ENCODE measurements at places on chromosomes 6 and 20. TPM values are rescaled to one million over a fixed set of nuclear protein-coding genes. Genes with fewer than 3 reads are reported as not detected.
A peak's percentile ranks its signal among the peaks of the same experiment; 100 is the strongest.

The KCNQ5 gene
- total RNA-seq = not detected

DNA sequence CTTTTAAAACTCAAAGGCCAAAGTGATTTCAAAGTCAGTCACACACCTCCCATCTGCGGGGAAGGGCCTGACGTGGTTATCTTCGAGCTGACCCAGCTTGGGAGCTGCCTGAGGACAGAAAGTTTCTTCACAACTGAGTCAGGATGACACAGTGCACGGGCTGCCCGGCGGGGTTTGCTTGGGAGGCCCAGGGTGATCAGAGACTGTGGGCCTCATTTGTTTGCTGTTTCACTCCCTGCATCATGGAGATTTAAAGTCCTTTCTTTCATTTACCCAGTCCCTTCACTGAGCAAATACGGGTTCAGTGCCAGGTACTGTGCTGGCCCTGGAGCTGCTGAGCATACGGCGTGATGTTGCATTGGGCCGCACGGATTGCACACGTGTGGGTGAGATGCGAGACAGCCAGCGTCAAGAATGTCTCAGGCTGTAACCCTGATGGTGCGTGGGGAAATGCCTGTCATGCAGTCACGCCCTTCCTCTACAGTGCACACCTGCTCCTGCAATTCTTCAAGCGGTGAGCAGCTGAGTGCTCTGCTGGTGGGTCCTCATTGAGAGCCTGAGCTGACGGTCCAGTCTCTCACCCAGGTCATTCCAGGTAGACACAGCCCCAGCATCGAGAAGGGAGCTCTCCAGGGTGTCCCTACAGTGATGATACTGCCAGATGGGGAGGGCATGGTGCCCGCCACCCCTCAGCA, 82.7 kb upstream of the PMEPA1 start:
- DNase-seq = peak; percentile 64

The ULBP1 gene
- 0.19 TPM for total RNA-seq

DNA sequence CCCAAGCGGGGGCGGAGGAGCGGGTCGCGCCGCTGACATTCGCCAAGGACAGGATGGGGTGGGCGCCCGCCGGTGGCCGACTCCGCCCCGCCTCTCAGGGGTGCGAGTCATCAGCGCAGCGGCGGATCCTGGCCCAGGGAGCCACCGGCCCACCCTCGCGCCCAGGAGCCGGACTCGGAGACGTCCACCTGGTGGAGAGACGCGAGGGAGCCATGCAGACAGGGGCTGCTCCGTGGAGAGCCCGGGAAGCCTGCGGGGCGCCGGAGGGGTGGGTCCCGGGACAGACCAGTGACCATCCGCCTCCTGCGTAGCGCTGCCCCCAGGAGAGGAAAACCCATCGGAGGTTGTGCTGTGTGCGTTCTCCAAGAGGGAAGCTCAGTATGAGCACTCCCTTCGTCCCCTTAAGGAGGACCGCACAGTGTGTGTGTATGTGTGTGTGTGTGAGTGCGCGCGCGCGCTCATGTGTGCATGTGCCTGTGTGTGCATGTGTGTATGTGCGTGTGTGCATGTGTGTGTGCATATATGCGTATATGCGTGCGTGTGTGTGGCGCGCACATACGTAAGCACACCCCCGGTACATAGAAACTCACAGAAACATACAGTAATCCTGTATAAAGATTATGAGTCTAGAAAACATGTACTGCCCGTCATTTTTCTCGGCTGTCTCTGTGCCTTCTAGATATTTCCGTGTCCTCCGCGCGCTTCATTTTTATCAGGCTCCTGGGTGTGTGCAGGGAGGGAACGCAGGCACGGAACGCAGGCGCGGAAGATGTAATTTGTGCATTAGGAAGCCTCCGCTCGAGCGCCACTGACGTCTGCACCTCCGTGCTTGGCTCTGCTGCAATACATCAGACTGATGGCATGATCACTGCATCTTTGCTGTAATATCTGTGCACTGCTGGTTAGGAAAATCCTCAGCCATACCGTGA, 158.9 kb downstream of the TBXT start:
- no peak for DNase-seq

The C6orf118 gene
- not detected for total RNA-seq

DNA sequence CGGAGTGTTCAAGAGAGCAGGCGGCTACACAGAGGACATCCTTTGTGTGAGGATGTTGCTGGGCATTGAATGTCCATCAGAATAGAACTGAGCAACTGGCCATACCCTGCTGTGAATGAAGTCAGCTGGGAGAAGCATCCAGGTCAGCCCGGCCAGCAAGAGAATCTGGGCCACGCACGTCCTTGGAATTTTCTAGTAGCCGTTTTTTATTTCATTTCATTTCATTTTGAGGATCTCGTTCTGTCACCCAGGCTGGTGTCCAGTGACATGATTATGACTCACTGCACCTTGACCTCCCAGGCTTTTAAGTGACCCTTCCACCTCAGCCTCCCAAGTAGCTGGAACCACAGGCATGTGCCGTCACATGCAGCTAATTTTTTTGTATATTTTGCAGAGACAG, 97.9 kb downstream of the SSR1 start:
- DNase-seq = no peak

DNA sequence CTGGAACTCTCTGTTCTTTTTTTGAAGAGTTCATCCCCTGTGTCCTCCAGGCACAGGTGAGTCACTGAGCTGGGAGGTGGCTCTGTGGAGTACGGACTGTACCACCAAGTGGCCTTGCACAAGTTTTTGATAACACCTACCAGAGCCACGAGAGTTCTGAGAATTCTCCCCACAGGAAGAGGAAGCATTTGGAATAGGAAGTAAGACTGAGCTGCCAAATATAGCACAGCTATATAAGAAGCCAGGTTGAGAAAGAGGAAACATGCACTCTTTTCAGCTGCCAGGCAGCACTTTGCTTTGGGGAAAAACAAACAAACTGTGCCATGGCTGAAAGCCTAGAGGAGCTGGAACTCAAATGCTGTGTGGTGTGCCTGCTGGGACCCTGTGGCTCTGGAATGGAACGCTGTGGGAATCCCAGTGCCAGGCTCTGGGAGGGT, 70.8 kb upstream of the RIPOR2 start:
- DNase-seq = no peak

DNA sequence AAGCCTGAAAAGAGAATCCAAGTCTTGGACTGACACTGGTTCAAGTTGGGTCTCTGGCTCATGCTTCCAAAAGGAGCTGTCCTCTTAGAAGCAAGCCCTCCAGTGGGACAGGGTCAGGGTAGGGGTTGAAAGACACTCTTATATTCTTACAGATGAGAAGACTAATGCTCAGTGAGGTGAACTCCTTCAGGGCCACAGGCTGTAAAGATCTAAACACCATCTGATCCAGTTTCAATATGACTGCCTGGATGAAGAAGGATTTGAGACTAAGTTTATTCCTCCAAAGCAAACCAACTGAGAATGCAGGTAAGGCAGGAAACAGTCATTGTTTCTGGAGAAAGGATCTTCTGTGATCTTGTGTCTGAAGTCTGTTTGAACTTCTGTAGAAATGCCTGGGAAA, 99.0 kb upstream of the TAB2 start:
- no peak for DNase-seq

- no peak for DNase-seq
These were observed 50.6 kb upstream of the FBXO30 start for GRCh38 chr6:145865175-145865574.

DNA sequence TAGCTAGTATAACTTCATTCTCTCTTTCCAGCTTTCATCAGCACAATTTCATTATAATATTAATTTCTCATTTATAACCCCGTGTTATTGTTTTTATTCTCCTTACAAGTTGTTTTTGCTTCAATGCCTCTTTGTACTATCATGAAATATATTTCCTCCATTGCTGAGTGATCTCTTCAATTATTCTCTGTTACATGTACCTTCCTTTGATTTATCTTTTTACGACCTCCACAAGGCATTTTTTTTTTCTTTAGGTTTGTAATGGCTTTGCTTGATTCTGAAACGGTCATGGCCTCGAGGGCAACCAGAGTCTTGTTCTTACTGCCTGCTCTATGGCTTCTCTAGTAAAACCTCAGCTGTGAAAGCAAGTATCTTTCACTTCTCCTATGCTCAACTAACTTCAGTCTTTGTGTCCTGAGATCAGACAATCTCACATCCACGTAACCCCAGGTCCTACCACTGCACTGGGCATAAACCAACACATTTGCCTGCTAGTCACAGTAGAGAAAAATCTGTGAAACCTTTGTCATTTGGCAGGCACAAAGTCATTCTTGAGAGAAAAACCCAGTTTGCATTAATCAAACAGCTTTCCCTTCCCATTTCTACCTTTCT, 119.9 kb downstream of the UST start:
- no peak for DNase-seq

DNA sequence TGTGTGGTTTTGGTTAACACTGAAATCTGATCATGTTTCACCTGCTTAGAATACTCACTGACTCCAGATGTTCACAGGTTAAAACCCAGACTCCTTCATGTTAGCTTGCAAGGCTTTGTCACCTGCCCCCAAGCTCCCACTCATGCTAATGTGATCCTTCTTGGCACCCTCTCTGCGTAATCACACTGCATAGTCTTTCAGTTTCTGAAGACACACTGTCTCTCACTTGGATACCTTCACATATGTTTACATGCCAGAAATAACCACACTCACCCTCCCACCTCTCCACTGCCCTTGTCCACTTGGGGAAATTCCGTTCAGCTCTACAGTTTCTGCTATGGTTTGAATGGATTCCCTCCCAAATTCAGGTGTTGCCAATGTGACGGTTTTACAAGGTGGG, 234.7 kb upstream of the SASH1 start:
- DNase-seq = no peak

DNA sequence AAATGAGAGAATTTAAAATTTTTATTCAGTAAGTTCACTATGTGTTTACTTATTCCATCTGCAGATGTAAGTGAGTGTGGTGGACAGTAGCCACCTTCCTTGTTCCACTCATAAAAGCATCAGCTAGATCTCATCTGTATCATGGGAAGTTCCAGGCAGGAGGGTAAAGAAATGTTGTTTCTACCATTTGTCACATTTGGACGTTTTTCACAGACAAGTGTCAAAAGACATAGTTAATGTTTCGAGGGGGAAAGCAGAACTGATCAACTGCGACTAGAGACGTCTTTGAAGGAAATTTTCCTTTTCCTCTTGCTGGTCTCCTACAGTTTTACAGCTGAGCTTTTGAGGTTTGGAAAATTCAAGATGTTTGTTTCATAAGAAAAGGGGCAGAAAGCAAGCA, 55.9 kb upstream of the ISM1 start:
- DNase-seq = no peak

- no peak for DNase-seq
These were observed 156.0 kb downstream of the DST start for GRCh38 chr6:56486681-56487080.

The WRNIP1 gene
- total RNA-seq = 24.5 TPM

The BMP5 gene
- total RNA-seq = not detected

- DNase-seq = peak; percentile 97
These were observed at the start of gene RPL10A for GRCh38 chr6:35468181-35468979. TSS of gene RPL10A (plus strand) at chr6:35468401. CDS start at chr6:35468435, 34 bp downstream.

- peak; percentile 79 for DNase-seq
These were observed 124.6 kb downstream of the SYCP2 start for GRCh38 chr20:59808729-59809381.

GRCh38 chr6:125701354-125701668, 48.1 kb upstream of the HEY2 start:
- DNase-seq = no peak

- DNase-seq = no peak
These were observed 17.4 kb downstream of the SLCO4A1 start for GRCh38 chr20:62659488-62660239.

GRCh38 chr6:103011605-103012004, 1618.1 kb downstream of the GRIK2 start:
- DNase-seq = no peak

DNA sequence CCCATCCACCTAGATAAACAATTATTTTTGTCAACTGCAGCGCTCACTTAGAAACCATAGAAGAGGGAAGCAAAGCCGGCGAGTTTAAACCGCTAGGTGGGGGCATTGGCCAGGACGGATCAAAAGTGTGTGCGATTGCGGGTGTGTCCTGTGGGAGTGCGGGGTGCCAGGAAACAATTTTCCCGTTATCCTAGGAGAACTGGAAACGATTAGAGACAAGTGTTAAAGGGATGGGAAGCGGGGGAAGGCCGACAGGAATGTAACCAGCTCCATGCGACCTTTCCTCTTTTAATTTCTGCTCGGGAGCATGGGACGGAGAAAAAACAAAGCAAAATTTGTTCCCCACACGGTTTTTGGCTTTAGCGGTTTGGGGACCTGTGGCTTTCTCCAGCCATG, 2.8 kb upstream of the HTR1B start:
- no peak for DNase-seq

DNA sequence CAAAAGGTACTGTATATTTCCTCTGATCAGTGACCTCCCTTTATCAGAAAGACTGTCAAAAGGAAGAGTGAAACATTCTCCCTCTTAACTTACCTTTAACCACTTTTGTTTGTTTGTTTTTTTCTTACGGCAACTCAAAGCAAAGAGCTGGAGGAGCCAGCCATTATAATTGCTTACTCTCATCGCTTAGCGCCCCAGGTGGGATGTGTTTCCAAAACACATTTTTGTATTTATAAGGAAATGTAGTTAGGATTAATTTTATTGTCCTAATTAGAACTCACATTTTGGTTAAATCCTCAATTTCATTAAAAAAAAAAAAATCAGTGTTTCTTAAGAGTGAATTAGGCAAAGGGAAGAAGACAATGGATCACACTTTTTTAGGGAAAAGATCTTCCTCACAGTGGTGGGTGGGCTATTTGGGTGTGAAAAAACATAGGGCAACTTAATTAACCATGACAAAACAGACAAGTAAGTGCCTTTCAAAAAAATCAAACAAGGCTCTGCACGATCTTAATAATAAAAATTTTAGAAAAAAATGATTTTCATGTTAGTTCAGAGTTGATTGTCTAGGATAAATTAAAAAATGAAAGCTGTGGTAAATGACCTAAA, 1.2 kb upstream of the PHACTR2 start:
- no peak for DNase-seq

- no peak for DNase-seq
These were observed 156.5 kb downstream of the BTBD3 start for GRCh38 chr20:12074111-12074655.

The NKAIN4 gene
- total RNA-seq = not detected

DNA sequence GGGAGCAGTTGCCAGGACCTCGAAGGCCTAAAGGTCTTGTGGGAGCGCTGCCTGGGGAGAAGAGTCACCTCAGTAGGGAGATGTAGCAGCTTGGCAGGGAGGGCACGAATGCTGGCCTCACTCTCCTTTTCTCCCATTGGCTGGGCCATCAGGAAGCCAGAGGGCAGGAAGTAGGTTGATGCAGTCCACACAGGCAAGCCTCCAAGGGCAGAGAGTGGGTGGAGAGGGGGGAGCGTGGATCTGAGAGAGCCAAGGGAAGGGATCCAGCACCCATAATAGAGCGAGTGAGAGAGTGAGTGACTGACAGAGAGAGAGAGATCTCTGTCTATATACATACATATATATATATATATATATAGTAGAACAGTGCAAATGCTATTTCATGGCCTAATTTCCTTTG, 215.3 kb upstream of the LRFN2 start:
- no peak for DNase-seq

GRCh38 chr20:17171746-17172280, 55.0 kb upstream of the PCSK2 start:
- DNase-seq = no peak

GRCh38 chr6:52953911-52954839, 40.9 kb downstream of the GSTA4 start:
- DNase-seq = no peak

The RPS10 gene
- 875 TPM for total RNA-seq

The OVOL2 gene
- total RNA-seq = not detected
